Stimulated activated CD4-positive, alpha-beta T cell treated with anti-CD3 and anti-CD28 coated beads, Interleukin-1b, Interleukin-23, amount 100 ng/mL, for 1 hour (primary cell): ENCODE measurements at places on chromosomes 3 and 15.

DNA sequence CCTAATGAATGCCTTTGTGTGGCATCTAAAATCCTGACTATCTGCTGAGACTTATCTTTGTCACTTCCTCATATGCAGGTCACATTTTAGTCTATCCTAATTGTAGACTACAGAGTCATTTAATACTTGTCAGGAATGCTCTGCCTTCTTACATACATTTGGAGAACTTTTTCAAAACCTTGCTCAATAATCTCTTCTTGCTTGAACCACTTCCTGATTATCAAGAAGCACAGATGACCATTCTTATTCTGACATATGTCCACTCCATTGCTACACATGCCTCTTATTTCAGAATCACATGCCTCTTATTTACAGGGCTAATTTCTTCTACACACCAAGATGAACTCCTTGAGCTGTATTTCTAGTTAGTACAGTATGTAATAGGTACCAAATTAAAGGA, 400.3 kb downstream of the TBC1D5 start:
- no peak for DNase-seq

- DNase-seq: no peak
Measured at GRCh38 chr15:90423801-90424319, 35.8 kb downstream of the IQGAP1 start.

GRCh38 chr3:5035692-5036391, 56.6 kb downstream of the BHLHE40 start:
- no peak for DNase-seq

DNA sequence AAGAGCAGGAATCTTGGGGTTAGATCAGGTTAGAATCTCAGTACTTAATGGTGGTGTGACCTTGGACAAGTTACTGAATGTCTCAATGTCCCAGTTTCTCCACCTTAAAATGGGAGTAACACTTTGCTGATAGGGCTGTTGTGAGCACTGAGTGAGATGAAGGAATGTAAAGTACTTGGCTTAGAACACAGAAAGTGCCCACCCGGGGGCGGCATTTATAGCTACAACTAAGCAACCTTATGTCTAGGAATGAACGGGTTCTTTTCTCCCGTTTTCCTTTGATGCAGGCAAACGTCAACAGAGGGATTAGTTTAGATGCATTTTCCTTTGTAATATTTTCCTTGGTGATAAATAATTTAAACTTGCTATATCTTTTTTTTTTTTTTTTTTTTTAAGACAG, 176.6 kb downstream of the USP13 start:
- DNase-seq: no peak

DNA sequence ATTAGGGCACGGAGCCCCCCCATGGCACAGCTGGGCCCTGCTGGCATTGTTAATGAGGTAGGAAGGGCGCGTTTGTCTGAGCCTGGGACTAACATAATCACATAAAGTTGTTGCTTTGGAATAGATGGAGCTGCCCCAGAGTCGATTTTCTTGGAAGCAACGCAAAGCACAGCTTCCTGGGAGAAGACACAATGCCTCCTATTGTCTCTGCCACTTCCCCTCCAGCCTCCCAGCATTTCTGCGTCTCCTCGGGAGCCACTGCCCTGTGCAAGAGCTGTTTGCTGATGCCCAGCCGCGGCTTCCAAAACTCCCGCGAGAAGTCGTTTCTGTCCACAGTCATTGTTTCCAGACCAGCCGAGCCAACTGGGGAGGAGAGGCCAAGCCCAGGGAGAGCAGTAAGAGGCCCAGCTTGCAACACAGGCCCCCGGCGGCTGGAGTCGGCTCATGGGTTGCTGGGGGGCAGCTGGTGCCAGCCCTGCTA, 18.1 kb upstream of the ALDH1A3 start:
- no peak for DNase-seq

- DNase-seq: no peak
Measured at GRCh38 chr3:9229879-9230278, 19.6 kb downstream of the SRGAP3 start.
